ENCODE measurements at places on chromosomes 5 and 9.

- DNase-seq = no peak
Measured at GRCh38 chr5:115758356-115758755, 58.1 kb downstream of the CDO1 start.

DNA sequence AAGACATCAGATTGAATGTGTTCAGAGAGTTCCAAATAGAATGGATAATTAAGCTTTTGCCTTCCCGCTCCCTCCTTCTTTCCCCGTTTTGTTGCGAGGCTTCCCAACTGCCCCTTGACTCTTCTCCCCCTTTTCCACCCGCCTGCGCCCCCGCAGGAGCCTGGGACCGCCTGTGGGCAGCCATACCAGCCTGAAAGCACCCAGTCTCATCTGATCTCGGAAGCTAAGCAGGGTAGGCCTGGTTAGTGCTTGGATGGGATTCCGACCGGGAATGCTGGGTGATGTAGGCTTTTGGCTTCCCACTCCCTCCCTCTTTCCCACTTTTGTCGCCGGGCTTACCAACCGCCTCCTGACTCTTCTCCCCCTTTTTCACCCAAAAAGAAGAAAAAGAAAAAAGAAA lies 6.8 kb upstream of the HSD17B4 start:
- no peak for DNase-seq

DNA sequence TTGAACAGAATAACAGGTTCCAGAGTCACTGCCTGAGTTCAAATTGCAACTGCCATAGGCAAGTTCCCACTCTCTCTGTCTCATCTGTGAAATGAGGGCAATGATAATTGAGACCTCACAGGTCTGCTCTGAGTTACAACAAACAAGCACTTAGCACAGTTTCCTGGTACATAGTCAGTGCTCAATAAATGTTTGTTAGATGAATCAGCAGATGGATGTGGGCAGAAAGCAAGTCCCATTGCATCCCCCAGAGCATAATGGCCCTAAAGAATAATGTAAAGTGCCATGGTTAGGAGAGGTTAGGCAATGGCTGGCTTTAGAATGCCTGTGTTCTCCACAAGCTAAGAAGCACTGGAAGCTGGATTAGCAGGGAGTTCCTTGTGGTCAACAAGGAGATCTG lies 136.5 kb upstream of the LARP1 start:
- no peak for DNase-seq

DNA sequence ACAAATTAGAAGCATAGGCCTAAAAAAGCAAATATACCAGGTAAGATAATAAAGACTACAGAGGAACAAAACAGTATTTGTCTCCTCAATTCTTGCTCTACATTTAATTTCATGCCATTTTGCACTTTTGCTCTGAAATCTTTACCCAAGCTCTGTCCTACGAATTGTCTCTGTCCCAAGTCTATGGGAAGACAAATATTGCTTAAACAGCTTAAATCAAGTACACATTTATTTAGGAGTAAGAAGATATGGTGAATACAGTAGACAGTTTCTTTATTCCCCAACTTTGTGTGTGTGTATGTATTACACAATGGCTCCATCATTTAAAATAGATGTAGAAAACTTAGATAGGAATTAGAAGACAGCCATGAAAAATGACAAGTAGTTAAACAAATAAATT lies 163.5 kb upstream of the POU5F2 start:
- DNase-seq = no peak

DNA sequence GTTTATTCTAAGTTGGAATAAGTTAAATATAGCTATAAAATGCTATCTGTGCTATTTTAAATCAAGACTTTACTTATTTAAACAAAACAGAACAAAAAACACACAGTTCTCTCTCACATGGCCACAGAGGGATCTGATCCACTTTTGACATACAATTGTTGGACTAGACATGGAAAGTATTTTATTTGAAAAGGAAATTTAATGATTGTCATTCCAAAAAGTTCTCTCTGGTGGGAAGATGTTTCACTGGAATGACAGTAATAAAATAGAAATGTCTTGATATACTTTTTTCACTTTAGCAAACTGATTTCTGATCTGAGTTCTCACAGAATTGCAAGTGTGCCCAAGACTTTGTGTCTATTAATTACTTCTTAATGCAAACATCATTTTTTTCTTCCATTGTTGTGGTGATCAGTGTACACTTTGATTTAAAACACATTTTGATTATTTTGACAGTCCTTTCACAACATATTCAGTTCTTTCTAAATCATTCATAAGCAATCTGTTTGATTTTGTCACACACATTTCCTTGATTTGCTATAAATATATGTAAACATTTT lies 30.1 kb upstream of the MINAR2 start:
- no peak for DNase-seq

DNA sequence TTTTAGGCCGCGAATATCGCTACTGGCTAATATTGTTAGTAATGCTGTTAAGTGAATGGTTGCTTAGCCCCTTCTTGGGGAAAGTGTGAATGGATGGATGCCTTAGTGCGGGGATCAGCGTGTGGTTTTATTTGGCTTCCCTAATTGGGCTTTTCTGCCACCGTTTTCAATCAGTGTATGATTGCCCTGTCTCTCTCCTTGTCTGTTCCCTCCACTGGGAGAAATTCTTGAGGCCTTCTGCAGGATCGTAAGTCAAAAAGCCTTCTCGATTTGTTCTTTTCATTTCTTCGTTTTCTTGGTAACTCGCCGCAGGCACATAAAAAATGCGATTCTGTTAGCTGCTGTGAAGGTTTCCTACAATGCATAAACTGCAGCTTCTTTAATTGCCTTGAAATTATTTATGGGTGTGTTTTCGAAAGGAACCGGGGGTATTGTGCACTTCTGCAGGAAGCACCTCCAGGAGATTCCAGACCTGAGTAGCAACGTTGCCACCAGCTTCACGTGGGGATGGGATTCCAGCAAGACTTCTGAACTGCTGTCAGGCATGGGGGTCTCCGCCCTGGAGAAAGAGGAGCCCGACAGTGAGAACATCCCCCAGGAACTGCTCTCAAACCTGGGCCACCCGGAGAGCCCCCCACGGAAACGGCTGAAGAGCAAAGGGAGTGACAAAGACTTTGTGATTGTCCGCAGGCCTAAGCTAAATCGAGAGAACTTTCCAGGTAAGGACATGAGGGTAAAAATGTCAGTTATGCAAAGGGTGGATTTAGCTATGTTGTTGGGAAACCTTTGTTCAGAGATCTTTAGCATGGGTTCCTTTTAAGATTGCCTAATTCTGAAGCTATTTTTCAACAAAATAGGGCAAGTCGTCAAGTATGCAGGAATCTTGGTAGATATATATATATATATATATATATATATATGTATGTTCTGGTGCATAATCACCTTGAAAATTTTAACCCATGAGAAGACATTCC lies 700 bp downstream of the SKP2 start:
- DNase-seq = no peak

DNA sequence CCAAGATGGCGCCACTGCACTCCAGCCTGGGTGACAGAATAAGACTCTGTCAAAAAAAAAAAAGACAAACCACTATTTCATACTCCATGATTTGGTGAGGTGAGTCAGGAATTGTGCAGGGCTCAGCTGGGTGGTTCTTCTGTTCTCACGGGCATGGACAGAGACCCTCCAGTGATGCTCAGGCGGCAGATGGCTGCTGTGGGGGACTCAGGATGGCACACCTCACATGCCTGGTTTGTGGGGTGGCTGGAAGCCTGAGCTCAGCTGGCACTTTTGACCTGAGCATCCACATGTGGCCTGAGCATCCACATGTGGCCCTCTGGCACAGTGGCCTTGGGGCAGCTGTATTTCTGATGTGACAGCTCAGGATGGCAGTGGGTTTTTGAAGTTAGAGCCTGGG lies 217.2 kb downstream of the IRX2 start:
- no peak for DNase-seq

Data from testis (tissue), 5 donors.